Effector CD8-positive, alpha-beta T cell (primary cell): ENCODE measurements at places on chromosomes 1 and 21.

GRCh38 chr1:50426702-50427085, 3.5 kb upstream of the DMRTA2 start:
- DNase-seq: no peak

DNA sequence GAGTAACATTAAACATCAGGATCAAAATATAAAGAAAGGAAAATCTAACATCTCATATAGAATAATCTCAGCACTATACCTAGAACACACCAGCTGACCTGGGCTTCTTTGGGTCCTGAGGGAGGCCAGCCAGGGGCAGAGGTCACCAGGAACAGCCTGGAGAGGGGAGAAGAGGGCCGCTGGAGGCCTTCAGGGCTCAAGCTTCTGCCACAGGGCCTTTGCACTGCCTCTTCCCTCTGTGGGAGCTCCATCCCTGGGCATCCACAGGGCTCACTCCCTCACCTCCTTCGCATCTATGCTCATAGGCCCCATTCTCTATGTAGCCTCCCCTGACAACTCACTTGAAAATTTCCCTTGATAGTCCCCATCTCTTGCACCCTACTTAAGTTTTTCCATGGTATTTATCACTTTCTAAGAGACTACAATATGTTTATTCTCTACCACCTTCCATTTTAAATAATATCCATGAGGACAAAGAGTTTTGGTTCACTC, 73.9 kb downstream of the HIVEP3 start:
- no peak for DNase-seq

- DNase-seq: peak; percentile 1
Observed at GRCh38 chr21:30340714-30341573, 3.5 kb upstream of the KRTAP27-1 start.

GRCh38 chr1:30907481-30908315, 860 bp downstream of the SDC3 start:
- no peak for DNase-seq

DNA sequence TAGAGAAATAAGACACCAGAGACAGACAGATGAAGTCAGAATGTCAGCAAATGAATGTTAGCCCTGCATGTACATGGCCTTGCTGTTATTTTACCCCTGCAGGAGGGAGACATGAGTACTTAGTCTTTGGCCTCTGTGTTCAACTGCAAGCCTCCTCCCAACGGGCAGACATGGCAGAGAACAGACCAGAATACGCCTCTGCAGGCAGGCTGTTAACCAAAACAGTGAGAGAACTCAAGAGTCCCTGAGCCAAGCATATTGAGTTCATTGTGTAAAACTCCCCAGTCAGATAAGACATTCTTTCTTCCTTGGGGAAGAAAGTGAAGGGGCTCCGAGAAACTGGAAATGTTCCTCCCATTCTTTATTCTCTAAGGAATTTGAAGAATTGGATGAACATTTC, 150.9 kb downstream of the PHTF1 start:
- no peak for DNase-seq

DNA sequence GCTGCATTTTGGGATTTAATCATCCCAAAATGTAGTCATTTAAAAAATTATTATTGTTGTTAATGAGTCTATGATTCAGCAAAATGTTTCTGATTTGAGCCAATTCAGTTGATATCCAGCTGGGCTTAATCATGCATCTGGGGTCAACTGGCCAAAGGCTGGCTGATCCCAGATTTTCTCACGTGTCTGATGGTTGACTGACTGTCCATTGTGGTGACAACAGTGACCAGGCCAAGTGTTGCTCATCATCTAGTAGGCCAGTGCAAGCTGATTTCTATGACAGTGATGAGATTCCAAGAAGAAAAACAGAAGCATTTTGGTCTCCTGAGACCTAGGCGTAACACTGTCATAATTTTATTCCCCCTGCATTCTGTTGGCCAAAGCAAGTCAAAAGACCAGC, 80.1 kb upstream of the ZC3H11B start:
- DNase-seq: no peak

- DNase-seq: no peak
Observed at GRCh38 chr1:223803211-223803610, 42.5 kb downstream of the TP53BP2 start.

- DNase-seq: no peak
Observed at GRCh38 chr1:172135978-172136610, 284.4 kb upstream of the C1orf105 start.

DNA sequence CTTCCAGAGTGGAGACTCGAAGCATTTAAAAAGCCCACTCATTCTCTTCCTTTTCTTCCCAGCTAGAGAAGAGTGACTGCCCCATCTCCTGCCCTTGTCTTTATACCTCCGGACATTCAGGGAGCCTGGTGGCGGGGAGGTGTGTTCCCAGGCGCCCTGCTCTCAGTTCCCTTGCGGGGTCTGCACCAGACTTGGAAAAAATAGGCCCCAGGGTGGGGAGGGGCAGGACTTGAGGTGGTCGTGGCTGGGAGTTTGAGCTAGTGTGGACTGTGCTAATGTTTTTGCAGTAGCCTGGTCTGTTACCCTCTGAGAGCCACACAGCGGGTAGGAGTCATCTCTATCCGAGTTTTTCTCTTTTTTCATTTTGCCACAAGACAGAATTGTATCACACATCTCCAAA, 139.1 kb downstream of the PEX14 start:
- no peak for DNase-seq
